ENCODE measurements at places on chromosomes 11 and 22.

DNA sequence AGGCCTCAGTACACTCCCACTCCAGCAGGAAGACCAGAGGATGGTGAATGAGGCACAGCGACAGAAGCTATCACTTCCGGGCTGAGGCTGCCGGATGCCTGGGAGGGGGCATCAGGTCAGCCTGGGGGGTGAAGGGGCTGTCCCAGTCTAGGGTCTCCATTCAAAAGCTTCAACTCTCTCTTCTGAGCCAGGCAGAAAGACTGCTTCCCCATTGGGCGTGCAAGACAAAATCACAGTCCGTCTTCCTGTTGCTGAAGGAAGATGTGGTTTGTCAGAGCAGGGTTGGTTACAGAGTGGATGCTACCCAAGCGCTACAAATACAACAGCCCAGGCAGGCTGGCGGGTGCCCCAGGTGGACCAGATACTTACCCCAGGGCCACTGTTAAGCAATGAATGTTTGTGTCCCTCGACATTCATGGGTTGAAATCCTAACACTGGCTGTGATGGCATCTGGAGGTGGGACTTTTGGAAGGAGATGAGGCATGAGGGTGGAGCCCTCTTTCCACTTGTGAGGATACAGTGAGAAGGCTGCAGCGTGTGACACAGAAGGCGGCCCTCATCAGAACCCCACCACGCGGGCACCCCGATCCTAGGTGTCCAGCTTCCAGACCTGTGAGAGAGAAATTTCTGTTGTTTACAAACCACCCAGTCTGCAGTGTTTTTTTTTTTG lies 12.0 kb downstream of the UPK3A start:
- DNase-seq: no peak

DNA sequence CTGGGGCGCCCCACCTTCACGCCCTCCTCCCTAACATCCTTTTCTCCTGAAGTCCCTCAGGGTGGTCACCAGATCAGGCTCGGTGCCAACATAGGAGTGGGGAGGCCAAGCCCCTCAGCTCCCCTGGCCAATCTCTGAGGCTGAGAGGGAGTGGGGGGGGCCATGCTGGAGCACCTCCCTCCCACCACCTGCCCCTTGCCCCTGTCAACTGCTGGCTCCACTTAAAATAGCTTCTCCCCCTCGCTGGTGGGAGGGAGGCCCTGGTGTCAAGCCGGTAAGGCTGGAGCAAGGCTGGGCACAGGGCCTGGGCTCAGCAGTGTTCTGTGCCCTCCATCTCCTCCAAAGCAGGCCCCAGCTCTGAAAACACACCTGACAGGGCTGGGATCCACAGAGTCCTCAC lies 4.9 kb downstream of the PLXNB2 start:
- DNase-seq: no peak

- no peak for DNase-seq
Observed at GRCh38 chr11:12543596-12544415, 130.4 kb upstream of the TEAD1 start.

- DNase-seq: no peak
Observed at GRCh38 chr11:6012035-6012668, 5.4 kb upstream of the OR56A4 start.

DNA sequence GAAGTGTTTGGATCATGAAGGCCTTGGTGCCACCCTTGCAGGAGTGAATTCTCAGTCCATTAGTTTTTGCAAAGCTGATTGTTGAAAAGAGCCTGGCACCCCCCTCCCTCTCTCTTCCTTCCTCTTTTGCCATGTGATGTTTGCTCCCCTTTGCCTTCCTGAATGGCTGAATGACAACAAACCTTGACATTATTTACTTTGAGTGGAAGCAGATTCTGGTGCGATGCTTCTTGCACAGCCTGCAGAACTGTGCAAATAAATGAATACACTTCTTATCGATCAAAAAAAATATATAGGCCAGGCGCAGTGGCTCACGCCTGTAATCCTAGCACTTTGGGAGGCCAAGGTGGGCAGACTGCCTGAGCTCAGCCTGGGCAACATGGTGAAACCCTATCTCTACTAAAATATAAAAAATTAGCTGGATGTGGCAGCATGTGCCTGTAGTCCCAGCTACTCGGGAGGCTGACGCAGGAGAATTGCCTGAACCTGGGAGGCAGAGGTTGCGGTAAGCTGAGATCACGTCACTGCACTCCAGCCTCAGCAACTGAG lies 2.0 kb upstream of the NARS2 start:
- DNase-seq: no peak

- no peak for DNase-seq
Observed at GRCh38 chr11:19598456-19598855, 114.2 kb upstream of the NAV2 start.

DNA sequence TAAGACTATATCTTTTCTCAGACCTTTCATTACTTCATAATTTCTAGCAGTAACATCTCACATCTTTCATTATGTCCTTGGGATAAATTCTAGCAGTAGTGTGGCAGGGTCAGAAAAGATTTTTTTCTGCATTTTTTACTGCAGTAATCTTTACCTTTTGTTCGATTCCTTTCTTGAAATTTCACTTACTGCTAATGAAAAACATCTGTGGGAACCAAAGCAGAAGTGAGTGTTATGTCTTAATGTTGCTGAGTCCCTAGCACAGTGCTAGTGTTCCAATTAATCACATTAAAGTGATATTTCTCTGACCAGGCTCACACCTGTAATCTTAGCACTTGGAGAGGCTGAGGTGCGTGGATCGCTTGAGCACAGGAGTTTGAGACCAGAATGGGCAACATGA lies 123.6 kb downstream of the EHF start:
- no peak for DNase-seq

DNA sequence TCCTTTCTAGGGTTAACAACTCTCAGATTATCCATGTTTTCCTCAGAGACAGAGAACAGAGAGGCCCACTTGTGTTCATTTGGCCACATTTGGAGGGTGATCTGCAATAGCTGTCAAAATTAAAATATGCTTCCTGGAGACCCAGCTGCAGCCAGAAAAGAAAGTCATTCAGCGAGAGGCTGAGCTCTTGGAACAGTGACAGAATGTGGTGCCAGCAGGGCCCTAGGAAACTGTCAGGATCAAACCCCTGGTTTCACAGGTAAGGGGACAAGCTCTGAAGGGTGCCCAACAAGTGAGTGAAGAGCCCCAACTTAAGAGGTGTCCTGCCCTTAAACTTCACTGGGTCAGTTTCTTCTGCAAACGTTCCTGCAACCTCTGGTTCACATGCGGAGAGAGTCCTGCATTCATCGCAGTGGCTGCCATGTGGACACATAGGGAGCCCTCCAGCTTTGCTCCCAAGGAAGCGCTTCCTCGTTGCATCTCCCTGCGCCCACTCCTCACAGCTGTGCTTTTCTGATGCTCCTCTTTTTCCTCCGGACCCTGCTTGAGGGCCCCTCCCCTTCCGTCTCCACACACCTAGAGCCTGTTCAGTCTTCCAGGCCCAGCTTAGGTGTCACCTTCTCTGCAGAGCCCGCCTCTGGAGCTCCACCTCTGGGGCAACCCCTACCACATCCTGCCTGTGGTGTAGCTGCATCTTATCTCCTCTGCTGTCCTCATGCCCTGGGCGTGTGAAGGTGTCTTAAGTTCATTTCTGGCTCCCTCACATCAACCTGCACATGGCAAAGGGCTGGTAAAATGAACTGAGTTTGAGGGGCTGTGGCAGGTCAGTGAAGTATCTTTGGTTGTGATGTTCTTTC lies 3.9 kb downstream of the UCP3 start:
- DNase-seq: no peak

- peak; percentile 58 for DNase-seq
Observed at GRCh38 chr22:20741634-20742581, 32.0 kb upstream of the SERPIND1 start.

GRCh38 chr11:15927864-15928217 lies 428.5 kb downstream of the SOX6 start:
- no peak for DNase-seq

GRCh38 chr22:49772692-49773091 lies 55.0 kb downstream of the BRD1 start:
- no peak for DNase-seq

DNA sequence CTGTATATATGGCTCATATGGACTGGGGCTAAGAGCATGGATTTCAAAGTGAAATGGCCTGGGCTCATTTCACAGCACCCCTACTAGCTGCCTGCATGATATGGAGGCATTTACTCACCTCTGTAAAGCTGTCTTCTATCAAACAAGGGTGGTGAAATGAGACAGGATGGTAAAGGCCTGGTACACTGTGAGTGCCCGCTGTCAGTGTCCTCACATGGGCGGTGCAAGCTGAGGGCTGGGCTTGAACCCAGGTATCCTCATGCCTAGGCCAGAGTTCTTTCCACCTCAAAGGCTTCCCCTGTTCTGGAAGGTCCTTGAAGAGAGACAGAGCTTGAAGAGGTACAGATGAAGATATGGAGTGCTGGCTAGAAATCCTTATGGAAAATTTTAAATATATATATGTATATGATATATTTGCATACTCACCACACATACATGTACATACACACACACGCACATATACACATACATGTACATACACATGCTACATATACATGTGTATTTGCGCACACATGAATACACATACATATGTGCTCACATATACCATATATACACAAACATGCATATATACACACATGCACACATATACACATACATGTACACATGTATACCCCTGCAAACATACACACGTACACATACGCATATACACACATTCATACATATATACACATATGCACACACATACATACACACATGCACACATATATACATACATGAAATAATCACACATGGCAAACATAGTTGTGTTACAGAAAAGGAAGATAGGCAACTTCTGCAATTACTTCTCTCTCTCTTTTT lies 44.7 kb downstream of the MICAL2 start:
- no peak for DNase-seq

DNA sequence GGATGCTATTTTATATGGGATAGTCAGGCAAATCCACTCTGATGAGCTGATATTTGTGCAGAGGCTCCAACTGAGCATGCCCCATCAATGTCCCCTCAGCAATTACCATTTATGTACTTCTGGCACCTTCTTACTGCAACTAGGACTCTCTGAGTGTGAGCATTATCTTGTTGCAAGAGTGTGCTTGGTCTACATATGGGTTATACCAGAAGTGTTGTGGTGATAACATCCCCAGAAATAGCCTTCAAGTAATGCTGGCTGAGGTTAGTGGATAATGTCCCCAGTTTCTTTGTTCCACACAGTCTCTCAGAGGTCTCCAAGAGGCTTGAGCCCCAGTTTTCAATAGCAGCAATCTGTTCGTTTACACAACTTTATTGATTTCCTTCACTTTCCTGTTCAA lies 408.6 kb downstream of the JRKL start:
- no peak for DNase-seq

GRCh38 chr11:5336331-5336730 lies 7.0 kb downstream of the OR51B5 start:
- no peak for DNase-seq

GRCh38 chr22:50153756-50154140 lies 16.8 kb upstream of the PANX2 start:
- DNase-seq: no peak

DNA sequence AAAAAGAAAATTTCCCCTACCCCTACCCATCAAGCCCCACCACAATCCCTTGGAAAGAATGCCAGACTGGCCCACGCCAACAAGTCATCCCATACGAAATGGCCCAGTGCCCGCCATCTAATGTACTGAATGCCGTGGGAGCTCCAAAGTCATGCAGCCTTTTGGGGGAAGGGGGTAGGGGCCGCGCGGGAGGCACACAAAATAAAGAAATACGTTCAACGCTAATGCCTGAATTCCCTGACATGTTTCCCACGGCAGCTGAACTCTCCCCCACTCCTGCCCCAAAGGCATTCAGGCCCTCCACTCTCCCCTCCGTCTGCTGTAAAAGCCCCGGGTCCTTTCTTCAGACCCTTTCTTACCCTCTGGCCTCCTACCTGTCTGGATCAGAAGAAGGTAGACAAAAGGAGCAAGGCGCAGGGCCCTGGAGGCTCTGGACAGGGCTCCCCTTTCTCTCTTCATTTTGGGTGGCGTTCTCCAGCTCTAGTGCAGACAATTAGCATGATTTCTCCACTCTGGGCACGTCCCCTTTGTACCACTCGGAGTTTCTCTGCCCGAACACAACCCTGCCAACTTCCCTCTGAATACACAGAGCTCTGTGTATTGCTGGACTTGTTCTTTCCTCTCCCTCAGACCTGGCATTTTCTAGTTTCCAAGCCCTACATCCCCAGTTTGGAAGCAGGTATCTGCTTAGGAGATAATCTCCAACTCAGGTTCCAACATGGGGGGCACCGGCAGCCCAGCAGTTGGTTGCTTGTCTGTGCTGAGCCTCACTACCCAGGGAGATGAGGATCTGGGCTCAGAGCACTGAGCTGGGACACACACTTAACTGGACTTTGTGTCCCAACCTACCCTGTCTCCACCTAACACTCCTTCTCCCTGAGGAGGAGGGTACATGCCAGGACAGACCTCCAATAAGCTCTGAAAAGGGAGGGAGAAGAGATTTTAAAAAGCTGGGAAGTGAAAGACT lies at the start of gene HEPACAM:
Gene HEPACAM (minus strand): TSS at position 500 of the 967 bp plus-strand sequence. CDS start 41 bp downstream, at position 459.
- DNase-seq: no peak

- peak; percentile 53 for DNase-seq
Observed at GRCh38 chr11:363948-364761, 5.1 kb upstream of the B4GALNT4 start.

DNA sequence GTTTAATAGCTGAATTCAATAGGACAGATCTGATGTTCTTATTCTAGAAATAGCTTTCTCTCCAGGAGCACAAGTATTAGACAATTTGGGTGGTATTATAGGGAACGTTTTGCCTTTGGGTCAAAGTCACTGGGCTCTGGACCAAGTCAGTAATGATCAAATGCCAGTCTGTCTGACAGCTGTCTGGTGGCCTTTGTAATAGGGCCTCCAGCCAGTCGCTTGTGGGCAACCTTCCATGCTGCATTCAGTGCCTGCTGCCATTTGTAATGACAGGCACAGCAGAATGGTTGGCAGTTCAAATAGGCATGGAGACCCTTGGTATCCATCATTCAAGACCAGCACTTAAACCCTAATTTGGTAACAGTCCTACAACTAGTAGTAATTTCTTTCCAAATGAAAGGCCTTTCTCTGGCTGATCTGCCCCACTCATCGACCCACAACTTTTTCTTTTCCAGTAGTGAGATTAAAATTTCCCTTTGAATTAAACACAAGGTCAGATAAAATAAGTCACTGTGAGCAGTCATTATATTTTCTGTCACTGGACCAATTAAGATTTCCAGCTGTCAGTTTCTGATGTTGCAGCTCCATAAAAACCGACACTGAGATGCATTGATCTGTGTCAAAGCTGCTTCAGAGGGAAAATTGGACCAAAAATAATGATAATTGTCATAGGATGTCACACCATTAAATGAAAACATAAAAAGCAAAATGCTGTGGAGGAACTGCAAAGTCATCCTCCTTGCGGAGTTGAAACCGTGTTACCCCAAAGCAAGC lies 1038.1 kb downstream of the LRRC4C start:
- DNase-seq: no peak

DNA sequence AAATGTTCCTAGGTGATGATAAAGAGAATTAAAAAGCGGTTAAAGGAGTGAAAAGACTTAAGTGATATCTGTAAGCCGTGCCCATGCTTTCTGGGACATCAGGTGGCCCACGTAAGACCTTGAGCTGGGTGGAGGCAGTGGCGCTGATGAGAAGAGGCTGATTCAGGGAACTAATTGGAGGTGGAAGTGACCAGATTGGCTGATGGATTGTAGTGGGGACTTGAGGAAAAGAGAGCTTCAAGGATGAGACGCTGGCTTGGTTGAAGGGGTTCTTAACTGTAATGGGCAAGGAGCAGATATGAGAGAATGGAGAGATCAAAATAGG lies 69.1 kb upstream of the EP300 start:
- no peak for DNase-seq

All from GM03348 (cell line).